ENCODE measurements at places on chromosomes 1 and 21. TPM values are rescaled to one million over a fixed set of nuclear protein-coding genes. Genes with fewer than 3 reads are reported as not detected.

DNA sequence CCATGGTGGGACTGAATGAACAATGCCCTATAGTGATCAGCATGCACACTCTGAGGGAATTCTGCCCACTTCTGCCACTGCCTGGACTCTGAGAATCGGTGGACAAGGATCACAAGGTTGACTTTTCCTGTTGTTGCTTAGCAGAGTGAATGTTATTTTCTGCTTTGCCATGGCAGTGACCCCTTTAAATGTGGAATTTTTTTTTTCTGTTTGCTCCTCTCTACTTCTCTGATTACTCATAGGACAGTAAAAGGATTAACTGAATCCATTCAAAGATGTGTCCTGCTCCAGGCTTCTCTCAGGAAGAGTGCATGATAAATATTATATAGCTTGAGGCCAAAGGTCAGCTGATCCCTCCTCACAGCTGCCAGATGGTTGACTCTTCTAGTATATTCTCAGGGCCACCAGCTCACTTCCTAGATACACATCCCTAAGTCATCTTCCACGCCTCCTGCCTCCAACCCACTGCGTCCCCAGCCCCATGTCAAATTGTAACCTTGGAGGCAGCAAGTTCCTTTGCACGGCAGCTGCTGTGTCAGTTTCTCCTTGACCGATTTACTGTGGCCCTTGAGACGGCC, 74.0 kb upstream of the RALGPS2 start:
- H3K27ac ChIP-seq = no peak overlapping the region
- no peak for DNase-seq
- no peaks in the 10 kb centered on the region for H3K36me3 ChIP-seq
- H3K27me3 ChIP-seq = peaks cover 2% of the 10 kb centered on the region
- H3K4me3 ChIP-seq = no peak overlapping the region

DNA sequence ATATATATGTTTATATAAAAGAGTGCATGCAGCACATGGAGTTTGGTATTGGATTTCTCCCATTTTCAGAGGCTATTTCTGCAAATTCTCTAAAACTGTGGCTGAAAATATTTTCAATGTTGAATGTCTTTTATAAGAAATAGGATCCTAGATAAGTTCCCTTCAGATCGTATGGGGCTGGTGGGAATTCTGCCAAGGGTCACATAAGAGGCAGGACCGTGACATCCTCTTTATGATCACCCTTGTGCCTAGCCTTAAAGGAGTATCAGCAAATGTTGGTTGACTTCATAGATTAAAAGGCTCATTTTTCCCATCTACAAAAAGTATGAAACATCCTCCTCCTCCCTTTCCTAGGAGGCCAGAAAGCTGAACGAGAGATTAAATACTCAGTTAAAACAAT, 1.3 kb upstream of the IFNAR2 start:
- H3K4me1 ChIP-seq = peaks cover 36% of the 10 kb centered on the region
- no peak for DNase-seq

ACTL8 gene
- not detected for total RNA-seq

- DNase-seq = no peak
- no peaks in the 10 kb centered on the region for H3K36me3 ChIP-seq
Observed at GRCh38 chr21:17548262-17548661, 35.4 kb downstream of the CXADR start.

- no peak overlapping the region for H3K27ac ChIP-seq
- peaks cover 6% of the 10 kb centered on the region for H3K27me3 ChIP-seq
- DNase-seq = no peak
- no peaks in the 10 kb centered on the region for H3K4me1 ChIP-seq
- no peak overlapping the region for H3K4me3 ChIP-seq
Observed at GRCh38 chr1:173023343-173023742, 27.4 kb downstream of the TNFSF18 start.

VWA1 gene
- 5.2 TPM for total RNA-seq

DNA sequence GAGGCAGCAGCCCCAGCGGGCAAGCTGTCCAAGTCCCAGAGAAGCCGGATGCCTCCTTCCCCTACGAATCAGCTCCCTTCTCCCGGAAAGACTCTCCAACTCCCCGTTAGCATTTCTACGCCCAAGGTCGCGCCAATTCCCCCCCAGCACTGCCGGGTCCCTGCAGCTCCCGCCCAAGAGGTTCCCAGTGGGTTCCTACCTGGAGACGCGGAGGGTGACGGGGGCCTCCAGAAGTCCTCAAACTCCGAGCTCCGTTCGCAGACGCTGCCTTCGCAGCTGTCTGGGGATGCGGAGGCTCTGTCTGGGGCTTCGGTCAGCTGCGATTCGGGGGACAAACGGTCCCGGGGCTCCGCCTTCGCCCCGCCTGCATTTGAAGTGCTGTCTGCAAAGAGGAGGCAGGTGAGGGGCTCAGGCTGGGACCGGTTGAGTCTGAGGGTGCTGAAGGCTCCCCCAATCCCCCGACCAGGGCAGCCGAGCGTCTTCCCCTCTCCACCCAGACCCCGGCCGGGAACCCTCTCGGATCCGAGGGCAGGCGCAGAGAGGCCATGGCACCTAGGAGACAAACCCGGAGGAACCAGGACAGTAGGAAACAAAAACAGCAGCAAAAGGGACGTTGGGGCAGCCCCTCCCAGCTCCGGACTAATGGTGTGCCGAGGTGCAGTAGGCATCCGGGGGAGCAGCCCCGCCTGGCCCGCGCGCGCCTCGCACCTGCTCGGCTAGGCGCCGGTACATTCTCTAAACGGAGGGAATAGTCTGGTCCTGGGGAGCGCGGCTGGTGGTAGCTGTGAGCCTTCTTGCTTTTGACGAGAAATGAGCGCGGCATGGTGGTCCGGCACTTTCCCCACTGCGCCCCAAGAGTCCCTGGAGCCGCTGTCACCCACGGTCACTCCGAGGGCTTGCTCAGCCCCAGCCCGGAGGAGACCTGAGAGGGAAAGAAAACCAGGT, 3.8 kb downstream of the GFI1 start:
- H3K27me3 ChIP-seq = no peaks in the 10 kb centered on the region
- peaks cover 40% of the 10 kb centered on the region for H3K4me1 ChIP-seq
- H3K36me3 ChIP-seq = peaks cover 64% of the 10 kb centered on the region
- H3K4me3 ChIP-seq = peak overlapping the region; percentile 95
- peak; percentile 82 for DNase-seq

SYT11 gene
- 17.8 TPM for total RNA-seq

GRCh38 chr1:218068241-218068640, 216.9 kb upstream of the RRP15 start:
- no peaks in the 10 kb centered on the region for H3K4me1 ChIP-seq
- H3K36me3 ChIP-seq = no peaks in the 10 kb centered on the region
- H3K4me3 ChIP-seq = no peak overlapping the region
- H3K27ac ChIP-seq = no peak overlapping the region
- DNase-seq = no peak

DNA sequence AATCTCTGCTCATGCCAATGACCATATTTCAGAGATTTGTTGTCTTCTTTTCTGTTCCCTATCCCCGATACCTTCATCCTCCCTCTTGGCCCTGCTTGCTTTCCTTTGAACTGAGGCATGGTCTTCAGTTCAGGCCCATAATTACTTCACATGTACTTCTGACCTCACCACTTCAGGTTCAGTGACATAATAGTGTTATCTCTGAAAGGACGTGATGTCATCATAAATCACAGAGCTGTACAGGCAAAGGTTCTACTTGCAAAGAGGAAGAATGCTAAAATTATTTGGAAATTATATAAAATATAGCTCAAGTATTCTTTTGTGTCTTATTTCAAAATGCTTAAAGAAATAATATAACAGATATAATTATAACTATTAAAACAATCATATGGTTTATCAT, 230.3 kb upstream of the ESRRG start:
- H3K27me3 ChIP-seq = no peaks in the 10 kb centered on the region
- no peak overlapping the region for H3K27ac ChIP-seq
- H3K36me3 ChIP-seq = no peaks in the 10 kb centered on the region
- no peak for DNase-seq
- no peaks in the 10 kb centered on the region for H3K4me1 ChIP-seq

- H3K27ac ChIP-seq = peak overlapping the region; percentile 85
- peaks cover 75% of the 10 kb centered on the region for H3K4me1 ChIP-seq
- peaks cover 83% of the 10 kb centered on the region for H3K36me3 ChIP-seq
- peak; percentile 65 for DNase-seq
Observed at GRCh38 chr1:224375059-224375458, 18.4 kb downstream of the CNIH4 start.

GRCh38 chr1:166840309-166841274, 1.3 kb downstream of the POGK start:
- H3K36me3 ChIP-seq = peaks cover 42% of the 10 kb centered on the region
- peak overlapping the region; percentile 80 for H3K27ac ChIP-seq
- H3K27me3 ChIP-seq = no peaks in the 10 kb centered on the region

DNA sequence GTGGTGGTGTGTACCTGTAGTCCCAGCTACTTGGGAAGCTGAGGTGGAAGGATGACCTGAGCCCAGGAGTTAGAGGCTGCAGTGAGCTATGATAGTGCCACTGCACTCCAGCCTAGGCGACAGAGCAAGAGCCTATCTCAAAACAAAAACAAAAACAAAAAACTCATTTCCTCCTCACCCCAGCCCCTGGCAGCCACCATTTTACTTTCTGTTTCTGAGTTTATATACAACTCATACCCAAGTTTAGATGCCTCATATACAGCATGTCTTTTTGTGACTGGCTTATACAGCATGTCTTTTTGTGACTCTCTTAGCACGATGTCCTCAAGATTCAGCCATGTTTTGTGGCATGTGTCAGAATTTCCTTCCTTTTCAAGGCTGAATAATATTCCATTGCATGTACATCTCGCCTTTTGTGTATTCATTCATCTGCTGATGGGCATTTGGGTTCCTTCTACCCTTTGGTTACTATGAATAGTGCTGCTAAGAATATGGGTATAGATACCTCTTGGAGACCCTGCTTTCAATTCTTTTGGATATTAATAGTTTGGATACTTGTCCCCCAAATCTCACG, 14.7 kb downstream of the COA7 start:
- H3K4me1 ChIP-seq = peaks cover 8% of the 10 kb centered on the region
- peaks cover 35% of the 10 kb centered on the region for H3K36me3 ChIP-seq
- H3K4me3 ChIP-seq = no peak overlapping the region
- H3K27me3 ChIP-seq = no peaks in the 10 kb centered on the region

DNA sequence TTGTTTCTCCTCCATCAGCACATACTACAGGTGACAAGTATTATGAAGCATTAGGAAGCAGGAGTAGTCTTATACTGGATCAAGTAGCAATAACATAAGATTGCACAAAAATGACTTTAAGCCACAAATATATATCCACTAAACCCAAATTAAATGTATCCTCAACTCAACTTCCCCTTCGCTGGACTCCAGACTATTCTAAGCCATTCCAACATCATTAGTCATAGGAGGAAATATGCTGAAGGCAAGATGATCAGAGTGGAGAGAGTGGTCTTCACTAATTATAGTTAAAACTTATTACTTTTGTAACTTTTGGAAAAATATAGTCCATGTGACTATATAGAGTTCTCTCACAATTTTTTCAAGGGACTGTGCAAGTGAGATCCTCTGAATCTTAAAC, 390.7 kb upstream of the ZP4 start:
- no peaks in the 10 kb centered on the region for H3K36me3 ChIP-seq
- no peak for DNase-seq
- no peak overlapping the region for H3K4me3 ChIP-seq
- H3K4me1 ChIP-seq = no peaks in the 10 kb centered on the region
- H3K27me3 ChIP-seq = no peaks in the 10 kb centered on the region

- H3K27ac ChIP-seq = peak overlapping the region; percentile 94
- H3K36me3 ChIP-seq = peaks cover 45% of the 10 kb centered on the region
- H3K4me3 ChIP-seq = peak overlapping the region; percentile 77
Observed at GRCh38 chr1:207862241-207862787, 48.6 kb downstream of the CD34 start.

DNA sequence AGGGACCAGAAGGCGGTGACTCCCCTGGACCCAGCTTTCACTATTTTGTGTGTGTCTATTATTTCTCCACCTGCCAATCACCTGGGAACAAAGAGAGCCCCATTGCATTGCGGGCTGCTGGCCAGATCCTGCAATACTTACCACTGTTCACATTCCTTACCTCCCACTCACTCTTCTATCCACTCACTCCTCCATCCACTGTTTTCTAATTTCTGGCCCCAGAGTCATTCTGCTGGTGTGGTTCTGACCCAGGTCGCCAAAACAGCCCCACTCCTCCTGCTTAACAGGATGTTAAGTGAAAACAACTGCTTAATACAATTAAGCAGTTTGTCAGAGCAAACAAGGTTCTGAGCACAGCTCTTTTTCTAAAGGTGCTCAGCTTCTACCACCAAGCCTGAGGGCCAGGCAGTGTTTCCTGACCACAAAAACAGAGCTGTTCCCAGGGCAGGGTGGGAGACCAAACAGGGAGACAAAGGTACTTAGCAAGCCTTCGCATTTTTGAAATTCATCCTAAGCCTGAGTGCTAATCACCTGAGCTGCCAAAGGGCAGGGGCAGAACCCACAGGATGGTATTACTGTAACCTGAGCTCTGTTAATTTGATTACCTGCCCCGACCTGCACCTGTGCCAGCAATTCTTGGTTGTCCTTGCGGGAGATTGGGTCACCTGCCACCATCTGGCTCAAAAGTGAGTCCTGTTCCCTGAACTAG, 38.5 kb upstream of the EFCAB14 start:
- H3K4me3 ChIP-seq = no peak overlapping the region
- no peaks in the 10 kb centered on the region for H3K36me3 ChIP-seq
- H3K4me1 ChIP-seq = no peaks in the 10 kb centered on the region
- H3K27ac ChIP-seq = no peak overlapping the region
- no peak for DNase-seq

DNA sequence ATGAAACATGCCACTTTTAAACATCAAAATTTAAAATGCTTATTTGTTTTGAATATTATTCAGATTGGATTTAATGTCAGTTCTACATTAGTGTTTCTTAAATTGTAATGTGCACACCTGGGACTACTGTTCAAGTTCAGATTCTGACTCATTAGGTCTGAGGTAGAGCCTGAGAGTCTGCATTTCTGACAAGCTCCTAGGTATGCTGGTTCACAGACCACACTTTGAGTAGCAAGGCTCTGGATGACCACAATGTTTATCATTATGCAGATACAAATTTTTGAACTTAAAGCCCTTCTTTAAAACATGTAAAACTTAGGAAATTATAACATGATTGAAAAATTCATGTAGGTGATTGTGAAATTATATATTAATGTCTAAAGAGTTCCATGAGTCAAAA, 40.2 kb downstream of the TTLL7 start:
- H3K4me1 ChIP-seq = no peaks in the 10 kb centered on the region
- no peak for DNase-seq
- peaks cover 6% of the 10 kb centered on the region for H3K27me3 ChIP-seq
- no peaks in the 10 kb centered on the region for H3K36me3 ChIP-seq

DNA sequence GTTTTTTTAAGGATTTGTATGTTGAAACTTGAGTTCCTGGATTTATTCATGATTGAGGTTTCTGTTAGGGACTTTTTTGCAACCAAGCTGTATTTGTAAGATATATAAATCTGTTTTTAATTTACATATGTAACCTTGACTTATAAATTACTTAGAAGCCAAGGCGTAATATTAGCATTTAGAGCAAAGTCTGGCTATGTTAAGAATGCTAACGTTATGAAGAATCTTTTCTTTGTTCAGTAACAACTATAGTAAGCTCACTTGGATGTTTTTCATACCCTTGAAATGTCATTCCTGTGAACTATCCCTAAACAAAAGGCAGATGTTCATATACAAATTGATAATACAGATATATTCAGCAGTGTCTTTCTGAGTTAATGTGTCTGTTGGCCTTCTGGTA, 155.3 kb downstream of the MAGI3 start:
- DNase-seq = no peak
- H3K4me3 ChIP-seq = no peak overlapping the region
- no peaks in the 10 kb centered on the region for H3K36me3 ChIP-seq
- H3K4me1 ChIP-seq = no peaks in the 10 kb centered on the region
- H3K27me3 ChIP-seq = no peaks in the 10 kb centered on the region
- no peak overlapping the region for H3K27ac ChIP-seq
